ENCODE measurements at places on chromosomes 12 and 14.

DNA sequence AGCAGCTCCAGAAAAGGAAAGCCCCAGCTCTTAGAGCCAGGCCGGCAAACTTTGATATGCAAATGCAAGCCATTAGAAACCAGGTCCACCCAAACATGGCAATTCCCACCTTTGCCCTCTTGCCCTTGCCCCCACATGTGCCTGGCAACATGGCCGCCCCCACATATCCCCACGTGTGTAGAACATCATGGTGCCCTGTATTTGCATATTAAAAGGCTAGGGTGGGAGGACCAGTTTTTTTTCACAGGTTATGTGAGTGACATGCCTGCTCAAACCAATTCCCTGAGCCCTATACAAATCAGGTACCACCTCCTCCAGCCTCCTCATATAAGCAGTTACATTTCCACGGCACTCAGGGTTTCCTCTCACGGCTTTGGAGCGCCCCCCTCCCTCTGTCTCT, 6.1 kb upstream of the ALDH1L2 start:
- DNase-seq, result no peak

DNA sequence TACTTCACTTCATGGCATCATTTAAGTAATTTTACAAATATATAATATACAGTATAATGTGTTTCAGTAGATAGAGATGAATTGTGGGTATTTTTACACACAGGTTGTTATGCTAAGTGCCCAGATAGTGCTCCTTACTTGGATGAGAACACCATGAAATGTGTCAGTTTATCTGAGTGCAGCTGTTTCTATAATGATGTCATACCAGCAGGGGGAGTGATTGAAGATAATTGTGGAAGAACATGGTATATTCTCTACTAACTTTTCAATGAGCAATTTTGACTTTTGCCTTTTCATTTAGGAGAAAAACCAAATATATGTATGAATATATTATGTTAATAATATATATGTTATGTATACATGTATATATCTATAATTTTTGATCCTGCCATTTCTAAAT, 221.6 kb downstream of the LRRK2 start:
- DNase-seq, result peak; percentile 44

GRCh38 chr12:42199007-42199406, 39.0 kb downstream of the YAF2 start:
- no peak for DNase-seq

DNA sequence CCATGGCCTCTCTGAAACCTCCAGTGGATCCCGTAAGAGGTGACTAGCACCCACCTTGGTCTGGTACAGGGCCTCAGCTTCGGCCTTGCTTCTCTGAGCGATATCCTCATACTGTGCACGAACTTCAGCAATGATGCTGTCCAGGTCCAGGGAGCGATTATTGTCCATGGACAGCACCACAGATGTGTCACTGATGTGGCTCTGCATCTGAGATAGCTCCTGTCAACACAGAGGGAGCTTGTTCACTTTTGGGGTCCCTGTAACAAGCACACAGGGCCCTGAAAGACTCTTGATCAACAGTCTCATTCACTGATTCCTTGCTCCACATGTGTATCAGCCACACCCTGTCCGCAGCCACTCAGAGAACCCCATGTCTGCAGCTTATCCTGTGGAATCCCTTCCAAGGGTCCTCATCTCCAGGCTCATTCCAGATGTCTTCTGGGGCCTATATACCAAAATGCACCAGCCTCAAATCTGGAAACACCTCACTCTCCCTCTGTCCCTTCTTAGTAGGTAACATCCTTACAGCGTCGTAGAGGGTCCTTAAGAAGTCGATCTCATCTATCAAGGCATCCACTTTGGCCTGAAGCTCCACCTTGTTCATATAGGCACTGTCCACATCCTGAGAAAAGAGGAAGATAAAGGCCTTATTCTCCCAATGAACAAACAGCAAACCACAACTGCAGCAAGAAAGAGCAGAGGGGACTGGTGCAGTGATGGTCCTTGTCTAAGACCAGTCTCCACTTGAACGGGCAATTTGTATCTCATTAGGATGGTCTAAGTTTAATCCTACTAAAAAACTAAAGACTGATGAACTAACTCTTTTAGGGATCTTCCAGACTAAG, 3.5 kb downstream of the KRT3 start:
- no peak for DNase-seq

- no peak for DNase-seq
Observed at GRCh38 chr14:54085232-54085761, 128.7 kb upstream of the BMP4 start.

All from D341Med (cell line).